ENCODE measurements at places on chromosomes 3 and 15. TPM values are rescaled to one million over a fixed set of nuclear protein-coding genes. Genes with fewer than 3 reads are reported as not detected.

GRCh38 chr3:52299879-52300611 lies 12.4 kb downstream of the GLYCTK start:
- no peak overlapping the region for H3K27ac ChIP-seq
- H3K27me3 ChIP-seq, result no peaks in the 10 kb centered on the region
- H3K36me3 ChIP-seq, result no peaks in the 10 kb centered on the region

The PROK2 gene
- 0.71 TPM for total RNA-seq

- H3K36me3 ChIP-seq, result no peaks in the 10 kb centered on the region
- no peak overlapping the region for H3K27ac ChIP-seq
- no peak overlapping the region for H3K4me3 ChIP-seq
Measured at GRCh38 chr15:75436881-75437280, 14.6 kb downstream of the SIN3A start.

- H3K27ac ChIP-seq, result no peak overlapping the region
- DNase-seq, result no peak
- H3K4me1 ChIP-seq, result no peaks in the 10 kb centered on the region
- H3K36me3 ChIP-seq, result no peaks in the 10 kb centered on the region
- no peak overlapping the region for H3K4me3 ChIP-seq
Measured at GRCh38 chr3:132283440-132283839, 33.8 kb upstream of the ACP3 start.

- no peak overlapping the region for H3K4me3 ChIP-seq
- no peaks in the 10 kb centered on the region for H3K36me3 ChIP-seq
Measured at GRCh38 chr15:27820232-27820631, 278.9 kb downstream of the OCA2 start.

- H3K4me3 ChIP-seq, result no peak overlapping the region
- H3K27me3 ChIP-seq, result no peaks in the 10 kb centered on the region
- H3K27ac ChIP-seq, result no peak overlapping the region
- H3K36me3 ChIP-seq, result peaks cover 33% of the 10 kb centered on the region
Measured at GRCh38 chr3:58105196-58105595, 97.0 kb downstream of the FLNB start.

The LDHAL6B gene
- not detected for total RNA-seq

DNA sequence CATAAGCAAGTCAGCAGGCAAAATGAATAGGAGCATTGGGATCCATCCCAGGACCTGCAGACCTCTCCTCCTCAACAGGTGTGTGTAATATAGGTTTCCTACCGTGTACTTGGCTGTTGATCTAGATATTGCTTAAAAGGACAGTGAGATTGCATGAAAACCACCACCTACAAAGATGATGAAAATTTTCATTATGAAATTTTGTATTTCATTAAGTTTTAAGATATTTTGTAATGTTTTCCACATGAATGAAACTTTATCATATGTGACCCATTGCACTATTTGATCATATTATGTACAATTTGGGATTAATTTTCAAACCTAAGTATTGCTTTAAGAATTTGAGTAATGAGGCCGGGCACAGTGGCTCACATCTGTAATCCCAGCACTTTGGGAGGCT lies 94.3 kb upstream of the TRPM1 start:
- no peak overlapping the region for H3K27ac ChIP-seq
- H3K4me1 ChIP-seq, result no peaks in the 10 kb centered on the region
- no peaks in the 10 kb centered on the region for H3K27me3 ChIP-seq
- H3K36me3 ChIP-seq, result no peaks in the 10 kb centered on the region
- H3K4me3 ChIP-seq, result no peak overlapping the region
- no peak for DNase-seq

DNA sequence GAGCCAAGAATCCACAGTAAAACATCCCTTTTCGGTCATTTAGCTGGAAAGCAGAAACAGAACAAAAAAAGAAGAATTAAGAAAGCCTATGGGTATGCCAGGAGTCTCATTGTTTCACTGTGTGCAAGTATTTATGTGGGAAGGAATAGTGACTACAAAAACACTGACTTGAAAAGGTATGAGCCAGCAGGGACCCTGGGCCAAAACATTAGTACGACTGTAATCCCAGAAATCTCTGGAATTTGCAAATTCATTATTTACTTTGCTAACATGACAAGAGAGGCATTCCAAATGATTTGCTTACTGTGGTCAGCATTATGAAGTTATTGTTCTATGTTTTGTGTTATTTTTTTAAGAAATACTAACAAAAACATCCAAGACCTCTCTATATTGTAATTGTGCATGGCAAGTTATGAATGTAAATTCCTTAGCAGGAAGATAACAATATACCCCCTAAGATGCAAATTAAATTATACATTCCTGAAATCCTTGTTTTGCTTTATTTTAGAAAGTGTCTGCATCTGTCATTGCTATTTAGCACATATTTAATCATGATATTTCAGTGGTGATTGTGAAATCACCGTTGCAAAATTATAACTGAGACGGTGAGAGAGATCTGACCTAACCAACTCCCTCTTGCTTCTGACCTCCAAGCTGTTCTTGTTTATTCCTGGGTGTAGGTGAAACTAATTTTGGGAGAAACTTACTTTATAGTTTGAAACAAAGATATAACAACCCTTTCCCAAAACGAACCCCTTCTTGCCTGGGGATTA lies 299.2 kb downstream of the ZPLD1 start:
- H3K4me1 ChIP-seq, result peaks cover 17% of the 10 kb centered on the region
- no peaks in the 10 kb centered on the region for H3K36me3 ChIP-seq
- DNase-seq, result no peak
- no peaks in the 10 kb centered on the region for H3K27me3 ChIP-seq
- no peak overlapping the region for H3K4me3 ChIP-seq

GRCh38 chr15:99453637-99454030 lies 112.2 kb upstream of the MEF2A start:
- DNase-seq, result no peak
- peak overlapping the region; percentile 99 for H3K27ac ChIP-seq
- H3K27me3 ChIP-seq, result no peaks in the 10 kb centered on the region
- H3K4me1 ChIP-seq, result peaks cover 45% of the 10 kb centered on the region

DNA sequence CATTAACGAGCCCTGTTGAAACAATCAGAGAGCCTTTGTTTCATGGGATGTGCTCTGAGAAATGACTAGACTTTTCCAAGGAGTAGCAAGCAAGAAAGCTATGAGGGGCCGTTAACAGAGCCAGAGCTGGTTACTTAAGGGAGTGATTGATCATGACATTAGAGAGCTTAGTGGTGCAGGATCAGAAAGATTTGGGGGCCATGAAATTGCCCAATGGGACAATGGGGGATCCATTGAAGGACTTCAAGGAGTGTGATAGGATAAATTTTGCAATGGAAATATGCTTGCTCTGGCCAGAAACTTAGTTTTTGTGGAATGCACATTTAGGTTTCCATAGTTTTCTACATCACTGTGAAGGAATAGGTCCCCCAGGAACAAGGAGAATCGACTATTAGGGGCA lies 45.6 kb downstream of the LRRC3B start:
- H3K27me3 ChIP-seq, result no peaks in the 10 kb centered on the region
- H3K36me3 ChIP-seq, result no peaks in the 10 kb centered on the region
- no peak overlapping the region for H3K27ac ChIP-seq
- no peaks in the 10 kb centered on the region for H3K4me1 ChIP-seq
